ENCODE measurements at places on chromosomes 1 and 21.

GRCh38 chr1:10064416-10065343, 31.9 kb downstream of the UBE4B start:
- no peak for DNase-seq

DNA sequence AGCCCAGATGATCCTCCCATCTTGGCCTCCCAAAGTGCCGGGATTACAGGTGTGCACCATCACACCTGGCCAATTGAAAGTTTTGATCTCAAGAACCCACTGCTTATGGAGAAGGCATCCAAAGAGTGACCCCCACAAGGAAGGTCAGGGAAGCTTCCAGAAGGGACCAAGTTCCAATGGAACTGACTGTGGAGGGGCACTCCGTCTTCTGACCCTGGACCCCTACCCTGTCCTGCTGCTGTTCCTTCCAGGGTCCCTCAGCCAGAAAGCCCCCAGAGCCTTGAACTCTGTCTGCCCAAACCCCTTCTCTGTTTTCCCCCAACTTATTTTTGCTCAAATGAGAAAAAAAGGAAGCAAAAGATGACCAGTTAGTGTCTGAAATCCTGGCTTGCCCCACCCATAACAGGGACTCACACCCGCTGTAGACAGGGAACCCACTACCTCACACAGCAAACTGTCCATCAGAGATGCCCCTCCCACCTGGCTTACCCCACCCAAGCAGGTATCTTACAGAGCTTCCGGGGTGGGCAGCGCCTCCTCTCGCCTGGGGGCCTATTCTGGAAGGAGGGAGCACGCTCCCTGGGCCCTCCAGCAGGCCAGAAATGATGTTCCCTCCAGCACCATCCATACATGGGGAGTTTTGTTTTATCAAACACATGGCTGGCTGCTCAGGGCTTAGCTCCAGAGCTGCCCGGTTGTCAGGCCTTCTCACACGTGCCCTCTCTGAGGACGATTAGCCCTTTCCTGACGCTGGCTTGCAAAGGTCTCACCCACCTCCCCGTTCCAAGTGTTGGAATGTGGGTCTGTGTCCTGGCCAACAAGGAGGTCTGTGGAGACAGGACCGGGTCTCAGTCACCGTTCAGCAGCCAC, 3.1 kb upstream of the WNT3A start:
- DNase-seq: no peak

- DNase-seq: no peak
Measured at GRCh38 chr1:235583511-235584001, 66.0 kb downstream of the GNG4 start.

DNA sequence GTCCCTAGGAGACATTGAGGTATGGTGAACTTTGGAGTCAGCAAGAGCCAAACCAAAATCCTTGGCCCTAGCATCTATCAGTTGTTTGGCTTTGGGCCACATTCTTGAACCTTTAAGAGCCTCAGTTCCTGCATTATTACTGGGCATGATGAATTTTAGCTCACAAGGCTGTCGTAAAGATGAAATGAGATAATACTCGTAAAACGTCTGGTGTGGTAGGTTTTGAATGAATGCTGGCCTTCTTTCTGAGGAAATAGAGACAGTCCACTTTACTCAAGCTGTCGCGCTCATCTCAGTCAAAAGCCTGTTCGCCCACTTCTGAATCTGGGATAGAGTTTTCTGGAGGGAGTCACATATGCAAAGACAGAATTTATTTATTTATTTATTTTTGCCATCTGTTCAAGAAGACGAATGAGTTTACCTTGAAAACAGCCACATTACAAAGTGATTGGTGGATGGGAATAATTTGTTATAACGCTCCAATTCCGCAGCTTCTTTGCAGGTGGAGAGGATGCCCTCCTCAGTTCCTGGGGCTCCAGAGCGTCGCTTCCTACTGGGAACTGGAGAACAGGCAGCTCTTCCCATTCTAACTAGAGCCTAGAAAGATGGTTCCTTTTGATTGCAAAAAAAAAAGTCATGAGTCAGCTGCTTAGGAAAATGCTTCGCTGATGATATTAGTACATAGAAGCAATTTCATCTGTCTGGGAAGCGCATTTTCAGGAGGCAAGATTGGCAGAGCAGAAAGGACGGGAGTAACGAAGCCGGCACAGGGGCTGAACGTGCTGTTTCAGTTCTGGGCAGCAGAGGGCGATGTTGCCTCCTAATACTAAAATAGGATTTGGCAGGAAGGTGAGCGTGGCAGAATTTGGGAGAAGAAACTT, 49.9 kb upstream of the CYP2J2 start:
- peak; percentile 37 for DNase-seq

GRCh38 chr1:172824209-172824608, 165.3 kb downstream of the FASLG start:
- no peak for DNase-seq

GRCh38 chr1:170032531-170033280, 41.8 kb downstream of the KIFAP3 start:
- DNase-seq: no peak

- peak; percentile 85 for DNase-seq
Measured at GRCh38 chr1:39657923-39658485, 13.9 kb downstream of the NT5C1A start.

- DNase-seq: no peak
Measured at GRCh38 chr21:41931041-41931451, 22.8 kb downstream of the C2CD2 start.

- no peak for DNase-seq
Measured at GRCh38 chr1:68745451-68745850, 248.6 kb upstream of the DEPDC1 start.

DNA sequence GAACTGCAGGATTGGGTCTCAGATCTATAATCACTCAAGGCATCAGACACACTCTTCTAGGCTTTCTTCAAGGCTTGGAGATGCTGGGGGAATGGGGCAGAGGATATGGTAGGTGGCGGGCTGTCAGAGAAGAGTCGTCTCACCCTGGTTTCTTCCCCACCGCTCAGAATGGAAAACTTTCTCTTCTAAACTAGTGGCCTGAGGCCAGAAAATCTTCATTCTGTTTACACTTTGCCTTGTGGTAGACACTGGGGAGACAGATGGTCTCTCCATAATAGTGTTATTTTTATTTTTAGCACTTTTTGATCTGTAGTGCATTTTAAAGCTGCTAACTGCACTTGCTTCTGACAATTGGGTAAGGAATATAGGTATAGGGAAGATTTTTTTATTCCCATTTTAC, 2.6 kb downstream of the PRELP start:
- no peak for DNase-seq

GRCh38 chr21:44958471-44959191, 18.8 kb downstream of the SLX9 start:
- DNase-seq: no peak

DNA sequence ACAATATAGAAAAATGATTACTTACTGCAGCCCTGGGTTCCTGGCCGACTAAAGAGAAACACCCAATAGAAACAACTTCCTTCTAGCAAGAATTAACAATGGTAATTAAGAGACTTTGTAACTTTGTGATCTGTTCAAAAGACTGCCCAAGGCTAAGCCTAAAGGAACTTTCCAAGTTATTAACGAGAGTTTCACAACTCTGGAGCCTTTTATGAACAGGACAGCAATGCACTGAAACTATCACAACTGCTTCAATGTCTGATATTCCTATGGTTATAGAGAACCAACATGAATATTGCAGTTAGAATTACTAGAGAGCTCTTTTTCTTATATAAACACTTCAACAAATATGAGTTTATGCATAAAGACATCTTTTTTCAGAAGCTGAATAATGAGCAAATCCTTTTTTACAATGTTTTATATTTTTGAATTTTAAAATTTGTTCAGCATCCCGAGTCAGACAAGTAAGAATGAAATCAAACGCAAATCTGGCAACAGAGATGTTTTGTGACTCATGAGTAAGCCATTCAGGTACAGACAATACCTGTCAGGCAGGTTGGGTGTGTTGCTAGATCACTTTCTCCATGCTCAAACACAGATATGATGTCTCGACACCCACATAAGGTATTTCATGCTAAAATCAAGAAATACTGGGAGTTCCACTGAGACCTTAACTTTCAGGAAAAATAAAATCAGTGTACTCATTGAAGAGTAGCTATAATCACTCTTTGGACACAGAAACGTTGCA, 22.2 kb upstream of the KCNJ15 start:
- DNase-seq: no peak

GRCh38 chr1:38193040-38193439, 146.4 kb upstream of the POU3F1 start:
- DNase-seq: no peak

DNA sequence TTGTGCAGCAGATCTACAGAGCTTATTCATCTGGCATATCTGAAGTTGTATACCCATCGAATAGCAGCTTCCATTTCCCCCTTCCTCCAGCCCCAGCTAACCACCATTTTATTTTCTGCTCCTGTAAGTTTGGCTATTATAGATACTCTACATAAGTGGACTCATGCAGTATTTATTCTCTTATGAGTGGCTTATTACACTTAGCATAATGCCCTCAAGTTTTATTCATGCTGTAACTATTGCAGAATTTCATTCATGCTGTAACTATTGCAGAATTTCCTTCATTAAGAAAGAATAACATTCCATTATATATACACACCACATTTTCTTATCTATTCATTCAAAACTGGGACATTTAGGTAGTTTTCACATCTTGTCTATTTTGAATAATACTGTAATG, 30.5 kb upstream of the IFI16 start:
- no peak for DNase-seq

GRCh38 chr1:215595231-215595630, 28.1 kb downstream of the KCTD3 start:
- no peak for DNase-seq

GRCh38 chr1:71640998-71641397, 560.2 kb upstream of the ZRANB2 start:
- DNase-seq: no peak

- DNase-seq: no peak
Measured at GRCh38 chr1:156089704-156090103, 7.4 kb upstream of the MEX3A start.

GRCh38 chr1:70140894-70141293, 64.5 kb downstream of the LRRC40 start:
- no peak for DNase-seq

DNA sequence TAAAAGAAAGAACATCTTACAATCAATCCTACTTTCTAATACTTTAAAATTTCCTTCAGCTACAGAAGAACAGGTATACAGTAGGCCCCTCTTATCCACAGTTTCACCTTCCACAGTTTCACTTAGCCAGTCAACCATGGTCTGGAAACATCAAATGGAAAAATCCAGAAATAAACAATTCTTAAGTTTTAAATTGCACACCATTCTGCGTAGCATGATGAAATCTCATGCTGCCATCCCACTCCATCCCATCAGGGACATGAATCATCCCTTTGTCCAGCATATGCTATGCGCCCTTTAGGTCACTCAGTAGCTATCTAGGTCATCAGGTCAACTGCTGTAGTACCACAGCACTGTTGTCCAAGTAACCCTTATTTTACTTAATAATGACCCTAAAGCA, 67.7 kb downstream of the HSF2BP start:
- DNase-seq: no peak

DNA sequence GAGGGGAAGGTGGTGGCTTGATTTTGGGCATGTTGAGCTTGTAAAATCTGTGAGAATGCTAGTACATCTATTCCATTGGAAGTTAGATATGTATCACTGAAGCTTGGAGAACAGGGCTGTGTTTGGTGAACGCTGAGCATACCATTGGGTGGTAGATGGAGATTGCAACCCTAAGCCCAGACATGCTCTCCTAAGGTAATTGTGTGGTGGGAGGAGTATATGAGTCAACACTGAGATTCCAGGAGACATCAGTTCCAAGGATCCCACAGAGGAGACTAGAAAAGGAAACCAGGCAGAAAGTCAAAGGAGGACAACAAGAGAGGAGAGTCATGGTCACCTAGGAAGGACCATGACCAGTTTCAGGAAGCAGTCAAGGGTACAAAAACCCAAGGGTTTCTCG, 60.4 kb downstream of the KIF21B start:
- no peak for DNase-seq

DNA sequence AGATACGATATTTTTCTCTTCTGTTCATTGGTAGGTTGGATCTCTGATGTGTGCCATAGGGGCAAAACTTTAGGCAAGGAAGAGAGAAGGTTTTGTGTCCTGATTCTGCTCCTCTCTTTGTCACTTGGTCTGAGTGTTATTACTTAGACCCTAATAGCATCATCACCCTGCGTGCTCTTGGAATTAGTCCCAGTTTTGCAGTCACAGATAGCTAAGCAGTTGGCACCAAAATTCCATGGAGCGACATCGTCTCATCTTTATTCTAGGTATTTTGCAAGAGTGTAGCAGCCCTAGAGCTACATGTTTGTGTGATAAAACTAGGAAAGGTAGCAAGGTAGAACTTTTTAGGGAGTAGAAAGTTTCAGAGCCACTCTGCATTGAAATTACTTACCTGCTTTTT, 23.8 kb downstream of the PIP5K1A start:
- no peak for DNase-seq

DNA sequence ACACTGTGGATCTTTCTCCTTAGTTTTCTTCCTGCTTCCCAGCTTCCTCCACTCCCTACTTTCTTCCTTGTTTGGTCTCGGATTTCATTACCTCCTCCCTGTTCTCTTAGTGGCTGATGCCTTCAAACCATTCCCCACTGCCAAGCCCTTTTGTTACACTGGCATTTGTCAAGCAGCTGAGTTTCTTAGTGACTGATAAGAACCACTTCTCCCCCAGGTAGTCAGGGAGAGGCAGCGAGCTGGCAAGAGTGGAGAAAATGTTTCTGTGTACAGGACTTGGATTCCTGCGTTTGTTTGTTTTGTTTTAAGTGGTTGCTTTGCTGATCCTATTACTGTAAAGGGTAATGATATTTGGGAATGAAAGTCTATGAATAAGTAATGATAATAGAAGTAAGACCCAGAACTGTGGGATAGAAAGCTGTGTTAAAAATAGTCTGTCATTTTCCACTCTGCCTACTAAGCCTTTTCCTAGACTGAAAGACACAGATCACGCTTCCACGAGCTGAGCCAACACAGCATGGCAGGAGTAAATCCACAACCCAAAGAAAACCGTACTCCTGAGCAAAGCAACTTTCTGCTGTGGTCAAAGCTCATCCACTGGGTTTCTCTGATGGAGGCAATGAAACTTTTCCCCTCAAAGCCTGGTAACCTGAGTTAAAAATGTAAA, 10.1 kb upstream of the SERTAD4 start:
- no peak for DNase-seq

DNA sequence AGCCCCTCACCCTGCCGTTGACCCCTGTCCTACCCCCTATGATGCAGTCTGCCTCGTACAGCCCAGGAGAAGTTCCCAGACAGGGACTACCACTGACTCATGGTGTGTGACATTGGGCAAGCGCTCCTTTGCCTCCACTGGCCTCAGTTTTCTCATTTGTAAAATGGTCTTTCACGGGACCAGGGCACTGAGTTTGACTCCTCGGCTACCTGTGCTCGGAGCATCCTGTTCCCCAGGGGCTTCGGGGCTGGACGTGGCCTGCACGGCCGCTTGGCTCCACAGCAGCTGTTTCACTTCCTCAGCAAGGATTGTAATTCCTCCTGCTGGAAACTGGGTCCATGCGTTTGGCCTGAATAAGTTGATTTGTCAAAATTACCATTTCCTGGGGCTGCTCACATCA, 277.3 kb downstream of the MATN1 start:
- no peak for DNase-seq

DNA sequence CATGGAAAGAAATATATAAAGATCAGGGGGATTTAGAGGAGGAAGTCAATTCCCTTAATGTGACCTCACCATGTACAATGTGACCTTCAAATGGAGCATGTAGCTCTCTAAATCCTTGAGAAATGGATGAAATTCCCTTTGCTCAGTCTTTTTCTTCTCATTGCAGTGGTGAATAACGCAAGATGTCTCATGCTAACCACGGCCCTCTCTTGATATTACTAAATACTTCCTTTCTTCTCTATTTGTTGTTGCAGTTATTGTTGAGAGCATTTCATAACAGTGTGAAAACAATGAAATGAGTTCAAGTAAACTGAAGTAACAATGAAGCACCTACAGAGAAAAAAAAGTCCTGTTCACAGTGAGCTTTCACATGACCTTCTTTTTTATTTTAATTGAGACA, 55.6 kb downstream of the ZNF281 start:
- DNase-seq: peak; percentile 76
